ENCODE measurements at places on chromosomes 5 and 9.

DNA sequence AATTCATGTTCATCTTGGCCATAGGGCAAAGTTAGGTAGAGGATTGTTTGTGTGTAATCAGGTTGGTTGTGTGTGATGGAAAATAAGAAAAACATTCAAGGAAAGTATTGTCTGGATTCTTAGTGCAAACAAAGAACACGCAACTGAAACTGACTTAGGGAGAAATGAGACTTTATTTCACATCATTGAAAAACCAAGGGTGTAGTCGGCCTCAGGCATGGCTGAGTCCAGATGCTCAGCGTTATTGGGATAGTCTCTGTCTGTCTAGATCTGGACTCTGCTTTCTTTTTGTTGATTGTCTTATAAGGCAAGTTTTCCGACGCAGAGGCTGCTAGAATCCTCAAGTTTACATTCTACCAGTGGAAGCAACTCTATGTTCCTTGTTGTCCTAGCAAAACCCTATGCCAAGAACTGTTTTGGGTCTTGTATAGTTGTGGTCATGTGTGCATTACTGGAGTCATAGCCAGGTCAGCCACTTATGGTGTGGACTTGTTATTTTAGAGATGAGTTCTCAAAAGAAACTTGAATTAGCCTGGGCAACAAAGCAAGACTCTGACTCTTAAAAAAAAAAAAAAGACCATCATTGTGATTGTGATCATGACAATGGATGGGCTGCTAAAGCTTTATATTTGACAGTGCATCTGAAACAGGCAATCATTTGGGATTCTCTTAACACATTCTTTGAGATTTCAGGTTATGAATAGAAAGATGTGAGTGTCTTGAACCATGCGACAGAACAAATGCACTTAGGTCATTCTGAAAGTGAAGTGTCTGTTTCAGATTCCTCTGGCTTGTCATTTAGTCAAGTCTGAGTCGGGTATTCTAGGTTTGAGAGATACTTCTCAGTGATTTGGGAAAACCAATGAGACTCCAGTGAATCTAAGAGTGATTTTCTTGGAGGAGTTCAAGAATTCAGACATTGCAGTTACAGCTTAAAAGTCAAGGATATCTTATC is 82.6 kb downstream of the DOCK2 start:
- DNase-seq: no peak

- no peak for DNase-seq
Observed at GRCh38 chr5:22736443-22737003, 116.6 kb downstream of the CDH12 start.

DNA sequence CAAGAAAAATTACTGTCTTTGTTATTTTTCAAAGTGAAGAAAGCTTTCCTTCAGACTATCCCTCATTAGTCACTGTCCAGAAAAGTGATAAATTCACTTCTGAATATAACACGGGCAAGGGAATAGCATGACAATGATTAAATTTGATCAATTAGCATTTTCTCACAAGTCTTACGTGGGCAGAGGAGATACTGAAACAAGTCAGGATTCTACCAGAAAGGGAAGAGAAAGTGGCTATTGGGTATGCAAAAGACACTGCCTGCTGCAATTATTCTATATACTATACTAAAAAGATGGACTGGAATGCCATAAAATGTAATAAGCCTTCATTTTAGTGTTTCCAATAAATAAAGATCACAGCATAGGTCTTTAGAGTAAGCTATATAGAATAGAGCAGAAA is 7.4 kb downstream of the COX7C start:
- no peak for DNase-seq

DNA sequence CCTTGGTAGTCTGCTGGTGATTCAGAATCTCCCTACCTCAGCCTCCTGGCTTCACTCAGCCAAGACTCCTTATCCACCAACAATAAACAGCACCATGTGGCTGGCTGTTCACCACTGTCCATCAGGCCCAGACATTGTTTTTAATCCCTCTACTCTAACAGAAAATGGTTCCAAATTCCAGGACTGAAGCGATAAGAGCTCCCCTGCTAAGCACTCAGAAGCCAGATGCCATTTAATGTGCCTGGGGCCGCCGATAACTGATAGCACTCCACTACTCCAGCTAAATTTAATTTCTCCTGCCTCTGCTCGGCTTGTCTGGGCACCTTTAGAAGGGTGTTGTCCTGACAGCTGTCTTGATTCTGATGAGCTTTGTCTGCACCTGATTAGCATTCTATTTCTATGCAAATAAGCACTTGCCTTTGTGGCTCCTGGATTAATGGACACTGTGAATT is 47.1 kb downstream of the ZNF622 start:
- no peak for DNase-seq

GRCh38 chr9:4155221-4156026 is 144.4 kb downstream of the GLIS3 start:
- no peak for DNase-seq

DNA sequence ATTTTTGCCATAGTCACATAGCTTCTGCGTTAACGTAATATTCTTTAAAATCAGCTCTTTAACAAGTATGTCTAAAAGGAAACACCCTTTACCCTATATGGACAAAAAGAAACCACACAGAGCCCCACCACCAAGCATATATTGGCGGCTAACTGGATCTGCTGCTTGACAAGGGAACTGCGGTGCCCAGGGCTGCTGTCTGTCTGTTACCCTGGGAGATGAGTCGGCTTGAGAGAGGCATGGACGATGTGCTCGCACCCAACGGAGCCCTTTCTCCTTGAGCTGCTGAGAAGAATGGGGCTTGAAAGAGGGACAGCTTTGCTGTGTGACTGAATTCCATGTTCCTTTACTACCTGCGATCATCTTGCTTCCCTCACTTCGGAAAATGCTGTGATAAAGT is 158.6 kb upstream of the SHB start:
- no peak for DNase-seq

- DNase-seq: no peak
Observed at GRCh38 chr9:78115073-78115472, 83.5 kb upstream of the GNAQ start.

DNA sequence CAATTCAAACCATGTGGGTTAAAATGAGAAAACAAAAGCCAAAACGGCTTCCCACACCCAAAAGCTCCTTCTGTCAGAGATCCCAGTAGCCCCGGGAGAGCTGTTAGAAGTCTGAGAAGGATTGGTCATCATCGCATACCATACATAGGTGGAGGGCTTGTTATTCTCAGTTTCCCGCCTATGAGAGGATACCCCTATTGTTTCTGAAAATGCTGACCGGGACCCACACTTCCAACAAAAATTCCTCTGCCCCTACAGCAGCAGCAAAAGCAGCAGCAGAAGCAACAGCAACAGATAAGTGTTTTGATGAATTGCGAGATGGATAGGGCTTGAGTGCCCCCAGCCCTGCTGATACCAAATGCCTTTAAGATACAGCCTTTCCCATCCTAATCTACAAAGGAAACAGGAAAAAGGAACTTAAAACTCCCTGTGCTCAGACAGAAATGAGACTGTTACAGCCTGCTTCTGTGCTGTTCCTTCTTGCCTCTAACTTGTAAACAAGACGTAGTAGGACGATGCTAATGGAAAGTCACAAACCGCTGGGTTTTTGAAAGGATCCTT is at the start of gene TEK:
TEK (plus strand) TSS at position 245 of the 561 bp plus-strand sequence. CDS start 366 bp downstream, outside the sequence.
- DNase-seq: no peak

DNA sequence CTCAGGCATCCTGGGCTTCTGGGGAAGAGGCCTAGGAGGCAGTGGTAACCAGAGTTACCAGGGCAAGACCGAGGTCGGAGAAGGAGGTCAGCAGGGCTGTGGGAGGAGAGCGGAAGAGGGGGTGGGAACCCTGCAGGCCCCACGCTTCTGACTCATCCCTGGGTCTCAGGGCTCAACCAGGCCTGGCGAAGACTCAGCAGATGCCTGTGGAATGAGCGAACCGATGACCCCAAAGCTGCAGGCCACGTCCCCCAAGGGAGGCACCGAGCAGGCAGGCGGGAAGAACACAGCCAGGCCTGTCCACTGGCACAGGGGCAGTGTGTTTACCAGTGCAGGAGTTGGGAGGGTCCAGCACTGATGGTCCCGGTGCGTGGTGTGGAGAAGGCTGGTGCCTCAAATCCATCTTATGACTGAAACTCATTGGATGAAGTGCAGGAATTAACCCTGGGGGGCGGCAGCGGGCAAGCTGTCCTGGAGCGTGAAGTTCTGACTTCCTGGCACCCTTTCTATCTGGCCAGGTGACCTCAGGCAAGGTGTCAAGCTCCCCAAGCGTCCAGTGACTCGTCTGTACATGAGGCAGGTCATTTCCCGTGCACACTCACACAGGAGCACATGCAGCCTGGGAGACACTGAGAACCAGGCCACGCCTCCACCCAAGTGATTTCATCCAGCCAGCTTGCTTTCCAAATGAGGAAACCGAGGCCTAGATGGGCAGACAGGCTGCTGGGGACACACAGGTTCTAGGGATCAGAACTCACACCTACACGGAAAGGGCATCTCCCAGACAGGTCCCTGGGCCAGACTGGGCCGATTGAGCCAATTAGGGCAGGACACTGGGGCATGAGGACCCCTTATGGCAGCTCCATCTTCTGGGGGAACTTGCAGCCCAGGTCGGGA is 69.1 kb downstream of the ADAMTS2 start:
- no peak for DNase-seq

GRCh38 chr5:174916227-174916626 is 191.8 kb downstream of the MSX2 start:
- DNase-seq: no peak

All from activated CD4-positive, alpha-beta T cell treated with anti-CD3 and anti-CD28 coated beads, Interleukin-2, amount 50 U/mL, for 24 hours (primary cell).